NCI-H1436 (cell line): ENCODE measurements at places on chromosomes 13 and 19.
A peak's percentile ranks its signal among the peaks of the same experiment; 100 is the strongest.

DNA sequence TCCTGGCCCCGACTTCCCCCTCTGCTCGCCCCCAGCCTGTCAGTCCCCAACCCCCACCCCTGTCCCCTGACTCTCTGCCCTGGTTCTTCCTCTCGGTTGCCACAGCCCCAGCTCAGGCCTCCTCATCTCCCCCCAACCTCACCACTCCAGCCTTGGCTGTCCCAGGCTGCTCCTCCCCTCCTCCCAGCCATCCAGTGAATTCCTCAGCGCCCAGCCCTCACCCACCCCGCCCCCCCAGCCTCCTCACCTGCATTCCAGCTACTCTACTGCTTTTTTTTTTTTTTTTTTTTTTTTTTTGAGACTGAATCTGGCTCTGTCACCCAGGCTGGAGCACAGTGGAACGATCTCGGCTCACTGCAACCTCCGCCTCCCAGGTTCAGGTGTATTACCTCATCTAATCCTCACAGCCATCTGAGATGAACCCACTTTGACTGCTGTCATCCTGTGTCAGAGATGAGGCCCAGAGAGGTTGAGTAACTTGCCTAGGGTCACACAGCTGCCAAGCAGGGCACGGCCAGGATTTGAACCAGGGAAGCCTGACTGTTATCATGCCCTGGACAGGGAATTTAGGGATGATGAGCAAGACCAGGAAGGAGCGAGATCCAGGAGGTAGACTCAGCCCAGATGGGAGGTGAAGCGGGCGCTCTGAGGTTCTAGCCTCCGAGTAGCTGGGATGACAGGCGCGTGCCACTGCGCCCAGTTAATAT, 2.6 kb downstream of the SULT2B1 start:
- DNase-seq = no peak

GRCh38 chr13:70736622-70737317, 628.5 kb upstream of the KLHL1 start:
- no peak for DNase-seq

GRCh38 chr13:109154966-109155761, 525.8 kb downstream of the MYO16 start:
- no peak for DNase-seq

DNA sequence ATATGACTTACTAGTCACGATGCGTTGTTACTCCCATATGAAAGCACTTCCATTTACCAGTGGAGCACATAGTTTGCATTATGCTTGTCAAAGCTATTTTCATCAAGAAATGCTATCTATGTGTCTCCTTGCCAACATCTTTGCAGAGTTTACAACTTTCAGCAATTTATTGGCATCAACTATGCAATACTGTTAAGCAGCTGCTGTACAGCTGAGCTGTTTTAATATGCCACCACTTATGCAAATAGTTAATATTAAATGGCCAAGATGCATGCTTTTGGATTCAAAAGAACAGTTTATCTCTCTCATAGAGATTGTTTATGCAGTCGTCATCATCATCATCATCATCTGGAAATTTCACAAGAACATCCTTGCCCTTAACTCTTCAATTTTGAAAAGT, 67.9 kb upstream of the KLF5 start:
- DNase-seq = no peak

DNA sequence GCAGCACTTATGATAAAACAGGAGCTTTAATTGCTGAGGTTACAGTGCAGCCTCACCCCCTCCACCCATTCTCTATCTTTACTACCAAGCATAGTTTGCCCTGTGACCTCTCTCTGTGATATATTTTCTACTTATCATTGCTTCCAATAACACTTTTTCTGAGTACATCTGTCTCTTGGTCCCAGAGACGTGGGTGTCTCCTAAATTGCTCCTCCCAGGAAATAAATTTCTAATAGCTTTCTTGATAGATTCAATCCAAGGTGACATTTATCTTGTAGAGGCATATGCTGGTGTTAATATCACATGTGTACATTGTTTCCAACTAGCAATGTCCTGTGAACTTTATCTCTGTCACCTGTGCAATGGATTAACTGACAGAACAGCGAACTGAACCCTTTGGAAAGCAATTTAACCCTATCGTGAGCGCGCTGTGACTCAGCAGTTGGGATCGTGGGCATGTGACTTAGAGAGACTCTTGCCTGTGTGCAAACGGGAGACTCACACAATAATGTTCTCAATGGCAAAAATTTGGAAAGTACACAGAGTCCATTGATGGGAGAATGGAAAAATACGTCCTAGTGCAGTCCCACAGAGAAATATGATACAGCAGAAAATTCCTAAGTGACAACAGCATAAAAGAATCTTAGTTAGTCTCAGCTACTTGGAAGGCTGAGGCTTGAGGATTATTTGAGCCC, 7.0 kb upstream of the MAP2K2 start:
- DNase-seq = no peak

DNA sequence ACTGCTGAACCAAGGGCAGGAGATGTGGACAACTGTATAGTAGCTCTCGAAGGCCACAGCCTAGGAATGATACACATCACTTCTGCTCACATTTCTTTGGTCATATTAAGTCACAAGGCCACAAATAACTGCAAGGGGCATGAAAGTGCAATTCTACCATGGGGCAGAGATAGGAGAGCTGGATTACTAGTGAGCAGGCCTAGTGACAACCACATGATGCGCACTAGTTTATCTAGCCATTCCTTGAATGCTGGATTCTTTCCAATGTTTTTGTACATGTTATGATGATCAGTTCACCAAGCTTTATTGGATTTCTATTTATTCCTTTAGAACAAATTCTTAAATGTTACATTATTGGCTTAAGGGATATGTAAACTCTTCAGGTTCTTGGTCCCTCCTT, 100.7 kb downstream of the MIPEP start:
- no peak for DNase-seq

- DNase-seq = peak; percentile 42
These were observed 478 bp downstream of the LMO7 start for GRCh38 chr13:75636436-75637180.

DNA sequence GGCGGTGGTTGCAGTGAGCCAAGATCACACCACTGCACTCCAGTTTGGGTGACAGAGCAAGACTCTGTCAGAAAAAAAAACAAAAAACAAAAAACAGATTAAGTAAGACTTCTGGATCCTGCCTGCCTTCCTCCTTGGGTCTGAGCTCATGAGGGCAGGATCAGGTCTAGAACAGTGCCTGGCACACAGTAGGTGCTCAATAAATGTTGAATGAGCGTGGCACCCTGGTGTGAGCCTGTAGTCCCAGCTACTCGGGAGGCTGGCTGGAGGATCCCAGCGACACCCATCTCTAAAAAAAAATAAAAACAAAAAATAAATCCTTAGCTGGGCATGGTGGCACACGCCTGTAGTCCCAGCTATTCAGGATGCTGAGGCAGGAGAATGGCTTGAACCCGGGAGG, 2.8 kb upstream of the CDC37 start:
- no peak for DNase-seq

DNA sequence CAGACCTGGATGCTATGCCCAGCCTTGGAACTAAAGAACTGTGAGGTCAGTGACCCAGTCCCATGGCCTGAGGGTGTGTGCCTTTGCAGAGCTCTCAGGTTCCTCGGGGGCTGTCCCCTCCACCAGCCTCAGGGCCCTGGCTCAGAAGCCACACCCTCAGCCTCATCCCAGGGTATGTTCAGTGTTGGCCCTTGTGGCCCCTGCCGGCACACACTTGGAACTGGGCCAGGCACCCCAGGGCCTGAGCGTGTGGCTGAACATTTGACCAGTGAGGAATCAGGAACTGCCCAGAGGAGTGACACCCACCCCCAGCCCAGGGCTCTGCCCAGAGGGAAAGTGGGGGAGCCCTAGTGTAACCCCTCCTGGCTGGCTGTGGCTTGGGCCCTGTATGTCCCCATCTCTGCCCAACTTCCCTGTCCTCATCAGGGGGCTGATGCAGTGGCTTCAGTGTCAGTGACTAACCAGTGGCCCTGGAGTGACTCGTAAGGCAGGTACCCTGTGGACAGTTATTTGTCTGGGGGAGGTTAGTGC, 10.0 kb downstream of the NKPD1 start:
- no peak for DNase-seq

DNA sequence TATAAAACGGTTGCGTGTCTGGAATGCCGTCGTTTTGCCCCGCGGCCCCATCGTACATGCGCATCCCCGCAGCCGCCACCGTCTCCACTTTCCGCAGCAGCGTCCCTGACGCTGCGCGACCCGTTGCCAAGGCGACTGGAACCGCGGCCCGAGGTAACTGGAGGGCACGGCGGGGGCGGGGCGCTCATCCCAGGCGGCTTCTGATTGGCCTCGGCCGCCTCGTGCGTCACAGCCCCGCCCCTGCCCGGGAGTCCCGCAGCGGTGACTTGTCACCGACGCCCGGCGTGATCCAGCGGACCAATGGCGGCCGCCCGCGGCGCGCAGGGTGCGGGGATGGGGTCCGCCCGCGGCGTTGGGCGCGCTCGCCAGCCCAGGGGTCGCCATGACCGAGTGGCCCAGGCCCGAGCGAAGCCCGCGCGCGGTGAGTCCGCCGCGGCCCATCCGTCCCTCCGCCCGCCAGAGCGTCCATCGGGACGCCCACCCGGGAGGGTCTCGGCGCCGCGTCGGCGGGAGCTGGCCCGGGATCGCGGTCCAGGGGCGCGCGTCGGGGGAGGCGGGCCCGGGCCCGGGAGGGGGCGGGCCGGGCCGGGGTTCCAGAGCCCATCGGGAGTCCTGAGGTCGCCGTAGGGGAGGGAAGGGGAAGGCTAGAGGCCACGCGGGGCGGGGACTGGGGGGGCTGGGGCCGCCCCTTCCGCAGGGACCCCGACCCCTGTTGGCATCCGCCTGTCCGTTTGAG, at the start of gene ZSCAN1:
Gene ZSCAN1, plus strand, starts transcription at position 285 of the 736 bp plus-strand sequence. CDS start 3,812 bp downstream, outside the sequence.
- DNase-seq = no peak

DNA sequence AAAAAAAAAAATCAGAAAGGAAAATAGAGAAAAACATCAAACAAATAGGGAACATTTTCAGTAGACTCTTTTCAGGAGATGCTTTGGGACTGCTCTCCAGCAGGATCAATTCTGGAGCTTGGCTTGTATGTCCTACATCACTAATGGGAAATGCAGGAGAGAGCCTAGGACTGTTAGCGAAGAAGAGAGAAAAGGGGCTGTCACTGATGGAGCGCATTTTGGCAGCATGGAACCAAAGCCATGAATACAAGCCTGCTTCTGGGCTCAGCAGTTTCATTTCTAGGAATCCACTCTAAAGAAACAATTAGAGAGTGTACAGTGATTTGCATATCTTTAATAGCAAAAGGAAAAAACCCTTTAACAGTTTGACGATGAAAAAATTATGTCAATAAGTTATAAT, 203.9 kb downstream of the NUFIP1 start:
- no peak for DNase-seq

- DNase-seq = no peak
These were observed at the start of gene ZNF878 for GRCh38 chr19:12052497-12053169. Gene ZNF878 (minus strand): TSS chr19:12052961. CDS start chr19:12052801, 160 bp downstream.

GRCh38 chr13:23690668-23691067, 120.5 kb downstream of the TNFRSF19 start:
- DNase-seq = no peak

- no peak for DNase-seq
These were observed 65.0 kb downstream of the ARHGEF7 start for GRCh38 chr13:111179908-111180760.

- DNase-seq = no peak
These were observed 311.3 kb downstream of the KLF12 start for GRCh38 chr13:73822668-73823592.
